NCI-H748 treated with DMSO at 0.1 percent for 48 hours (cell line): ENCODE measurements at places on chromosomes 4 and X.

DNA sequence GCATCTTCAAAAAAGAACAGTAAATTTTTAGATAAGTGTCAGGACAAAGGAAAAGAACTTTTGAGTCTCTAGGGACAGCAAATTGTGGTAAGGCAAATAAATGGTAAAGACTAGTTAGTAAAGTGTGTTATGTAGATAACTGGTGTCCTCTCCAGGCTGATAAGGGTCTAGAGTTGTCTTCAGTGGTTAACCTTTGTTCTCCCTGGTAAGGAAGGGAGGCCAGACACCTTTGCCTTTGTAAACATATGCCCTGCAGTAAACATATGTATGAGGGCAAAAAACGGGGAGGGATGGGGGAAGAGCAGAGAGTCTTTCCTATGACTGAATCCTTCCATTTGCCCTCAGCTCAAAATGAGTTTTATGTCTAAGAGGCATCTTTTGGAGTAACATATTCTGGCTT lies 384.6 kb downstream of the HNRNPD start:
- no peak for DNase-seq

DNA sequence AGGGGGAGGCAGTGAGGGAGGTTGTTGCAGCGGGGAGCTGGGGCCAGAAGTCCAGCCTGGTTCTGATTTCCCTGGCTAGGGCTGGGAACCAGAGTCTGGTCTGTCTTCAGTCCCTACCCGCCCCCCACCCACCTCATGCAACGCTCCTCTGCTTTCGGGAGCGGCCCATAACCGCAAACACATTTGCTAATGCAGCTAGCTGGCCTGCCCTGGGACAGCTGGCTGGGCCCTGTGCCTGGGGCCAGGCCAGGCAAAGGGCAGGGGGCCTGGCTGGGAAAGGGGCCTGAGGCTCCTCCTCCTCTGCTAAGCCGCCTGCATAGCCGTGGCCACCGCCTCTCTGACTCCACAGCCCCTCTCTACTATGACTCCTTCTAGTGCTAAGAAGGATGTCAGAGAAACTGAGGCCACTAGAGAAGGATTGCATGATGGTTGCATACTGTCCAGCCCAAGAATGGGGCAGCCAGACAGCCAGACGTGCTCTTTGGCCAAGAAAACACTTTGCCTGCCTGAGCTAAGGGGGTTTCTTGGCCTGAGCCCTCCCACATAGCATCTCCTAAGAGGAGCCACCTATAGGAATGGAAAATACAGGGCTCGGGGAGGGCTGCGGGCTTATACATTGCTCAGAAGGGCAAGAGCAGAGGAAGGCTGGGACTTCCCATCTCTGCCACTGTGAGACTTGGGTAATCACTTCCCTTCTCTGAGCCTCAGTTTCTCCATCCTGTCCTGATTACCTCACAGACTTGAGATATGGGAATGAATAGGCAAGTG lies 76.9 kb downstream of the PJA1 start:
- DNase-seq = no peak

GRCh38 chr4:41569961-41570360 lies 32.0 kb downstream of the LIMCH1 start:
- no peak for DNase-seq

- no peak for DNase-seq
Observed at GRCh38 chr4:158315706-158316105, 105.4 kb downstream of the TMEM144 start.

DNA sequence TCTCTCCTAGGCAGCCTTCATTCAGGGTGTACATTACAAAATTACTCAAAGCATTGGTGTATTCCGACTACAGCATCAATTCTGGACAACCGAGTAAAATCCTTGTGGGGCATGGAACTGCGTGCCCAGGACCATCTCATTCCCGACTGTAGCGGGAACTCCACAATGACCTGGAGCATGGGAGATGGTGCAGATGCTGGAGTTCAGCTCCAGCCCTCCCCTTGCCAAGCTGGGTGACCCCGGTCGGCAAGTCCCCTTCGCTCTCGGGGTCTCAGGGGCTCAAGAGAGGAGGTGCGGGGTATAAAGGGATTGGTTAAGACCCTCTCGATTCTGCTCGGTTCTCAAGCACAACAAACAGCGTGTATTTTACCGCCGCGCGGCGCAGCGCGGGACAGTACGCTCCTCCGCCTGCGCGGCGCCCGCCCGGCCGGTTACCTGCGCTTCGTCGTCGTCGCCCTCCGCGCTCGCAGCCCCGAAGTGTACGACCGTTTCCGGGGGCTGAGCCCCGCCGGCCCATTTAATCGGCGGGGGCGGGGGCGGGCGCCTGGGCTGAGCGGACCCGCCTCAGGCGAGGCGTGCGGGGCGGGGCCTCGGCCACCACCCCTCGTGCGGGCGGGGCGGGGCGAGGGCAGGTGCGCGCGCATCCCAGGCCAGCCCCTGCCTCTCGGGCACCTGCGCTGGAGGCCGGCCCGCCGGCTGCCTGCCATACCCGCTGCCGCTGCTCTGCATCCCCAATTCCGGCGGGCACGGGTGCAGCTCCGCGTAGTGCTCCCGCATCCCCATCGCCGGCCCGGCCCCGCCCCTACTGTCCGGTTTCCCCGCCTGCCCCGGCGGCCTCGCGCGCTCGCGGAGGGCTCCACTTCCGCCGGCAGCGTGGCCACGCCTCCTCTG lies at the start of gene G6PD:
TSS of gene G6PD (minus strand) at position 493 of the 891 bp plus-strand sequence. CDS start 691 bp downstream, outside the sequence.
- peak; percentile 67 for DNase-seq

DNA sequence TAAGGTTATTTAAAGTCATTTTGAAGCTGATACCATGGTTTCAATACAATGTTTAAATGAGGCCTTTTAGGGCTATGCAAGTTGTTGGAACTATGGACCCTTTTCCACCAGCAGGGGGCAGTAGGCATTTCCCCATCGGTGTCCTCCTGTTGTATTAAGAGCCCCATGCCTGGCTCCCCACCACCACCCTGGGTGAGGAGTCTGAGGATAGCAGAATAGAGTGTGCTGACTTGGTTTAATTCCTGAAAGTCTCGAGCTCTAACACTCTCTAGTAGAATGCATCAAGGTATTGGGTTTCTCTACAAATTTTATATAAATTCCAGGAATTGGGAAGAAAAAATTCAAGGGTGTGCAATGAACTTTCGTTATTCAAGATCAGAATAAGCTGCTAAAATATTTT lies 234.8 kb upstream of the JADE1 start:
- DNase-seq = peak; percentile 9

DNA sequence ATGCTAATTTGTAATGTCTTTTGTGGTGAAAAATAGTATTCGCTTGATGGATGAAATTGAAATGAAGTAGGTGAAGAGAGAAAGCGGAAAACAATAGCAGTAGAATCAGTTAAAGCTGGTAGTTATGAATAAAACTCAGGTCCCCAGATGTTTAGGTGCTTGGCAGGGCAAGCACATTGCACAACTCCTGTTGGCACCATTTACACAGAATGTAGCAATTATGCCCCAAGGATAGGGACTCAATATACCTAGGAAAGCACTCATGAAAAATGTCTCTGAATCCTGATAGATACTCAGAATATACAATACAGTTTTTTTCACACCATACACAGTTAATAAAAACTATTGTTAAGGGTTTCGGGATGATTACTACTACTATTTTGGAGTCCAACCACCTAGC lies 26.5 kb upstream of the GRIA3 start:
- no peak for DNase-seq

DNA sequence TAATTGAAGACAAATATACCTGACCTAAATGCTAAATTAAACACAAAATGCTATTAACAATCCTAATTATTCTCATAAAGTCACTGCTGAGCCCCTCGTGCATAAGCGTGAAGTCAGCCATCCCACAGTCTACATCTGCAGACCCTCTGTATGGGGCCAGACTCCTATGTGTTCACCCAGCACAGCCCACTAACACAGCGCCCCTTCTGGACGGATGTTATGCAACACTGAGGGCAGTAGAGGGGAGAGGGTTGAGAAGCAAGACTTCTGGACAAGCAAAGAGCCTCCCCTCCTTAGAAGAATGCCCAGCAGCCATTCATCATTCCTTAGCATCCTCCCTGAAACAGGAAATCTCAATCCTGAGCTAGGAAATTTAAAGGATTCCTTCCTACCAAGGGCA lies 7.9 kb downstream of the TRPC3 start:
- no peak for DNase-seq

GRCh38 chrX:129161108-129161507 lies 362.2 kb downstream of the SMARCA1 start:
- no peak for DNase-seq

- DNase-seq = no peak
Observed at GRCh38 chrX:40366661-40367060, 214.1 kb upstream of the ATP6AP2 start.

GRCh38 chr4:101345271-101345595 lies 2.1 kb downstream of the PPP3CA start:
- peak; percentile 42 for DNase-seq

- DNase-seq = no peak
Observed at GRCh38 chr4:141480950-141481349, 155.4 kb upstream of the IL15 start.
